ENCODE measurements at places on chromosomes 13 and 19. TPM values are rescaled to one million over a fixed set of nuclear protein-coding genes. Genes with fewer than 3 reads are reported as not detected.

- ATAC-seq = no peak
Observed at GRCh38 chr13:59690857-59691500, 472.7 kb downstream of the DIAPH3 start.

- ATAC-seq = no peak
Observed at GRCh38 chr13:96533408-96533807, 443.5 kb downstream of the HS6ST3 start.

GRCh38 chr13:95703576-95703975, 26.6 kb downstream of the DNAJC3 start:
- ATAC-seq = no peak

DNA sequence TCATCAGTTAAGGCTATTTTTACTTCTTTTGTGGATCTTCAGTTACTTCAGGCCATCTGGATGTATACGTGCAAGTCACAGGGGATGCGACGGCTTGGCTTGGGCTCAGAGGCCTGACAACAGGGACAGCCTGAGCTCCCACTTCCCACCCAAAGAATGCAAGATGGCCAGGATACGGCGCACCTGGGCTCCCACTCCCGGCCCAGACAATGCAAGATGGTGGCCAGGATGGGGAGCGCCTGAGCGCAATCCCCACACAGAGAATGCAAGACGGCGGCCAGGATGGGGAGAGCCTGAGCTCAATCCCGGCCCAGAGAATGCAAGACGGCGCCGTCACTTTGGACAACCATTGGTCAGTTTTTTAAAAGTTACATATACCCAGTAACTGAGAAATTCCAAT, 25.3 kb upstream of the MIER2 start:
- no peak for ATAC-seq

GRCh38 chr19:12783291-12783848, 7.9 kb upstream of the JUNB start:
- ATAC-seq = no peak

GRCh38 chr13:41596190-41596589, 138.8 kb downstream of the RGCC start:
- no peak for ATAC-seq

DNA sequence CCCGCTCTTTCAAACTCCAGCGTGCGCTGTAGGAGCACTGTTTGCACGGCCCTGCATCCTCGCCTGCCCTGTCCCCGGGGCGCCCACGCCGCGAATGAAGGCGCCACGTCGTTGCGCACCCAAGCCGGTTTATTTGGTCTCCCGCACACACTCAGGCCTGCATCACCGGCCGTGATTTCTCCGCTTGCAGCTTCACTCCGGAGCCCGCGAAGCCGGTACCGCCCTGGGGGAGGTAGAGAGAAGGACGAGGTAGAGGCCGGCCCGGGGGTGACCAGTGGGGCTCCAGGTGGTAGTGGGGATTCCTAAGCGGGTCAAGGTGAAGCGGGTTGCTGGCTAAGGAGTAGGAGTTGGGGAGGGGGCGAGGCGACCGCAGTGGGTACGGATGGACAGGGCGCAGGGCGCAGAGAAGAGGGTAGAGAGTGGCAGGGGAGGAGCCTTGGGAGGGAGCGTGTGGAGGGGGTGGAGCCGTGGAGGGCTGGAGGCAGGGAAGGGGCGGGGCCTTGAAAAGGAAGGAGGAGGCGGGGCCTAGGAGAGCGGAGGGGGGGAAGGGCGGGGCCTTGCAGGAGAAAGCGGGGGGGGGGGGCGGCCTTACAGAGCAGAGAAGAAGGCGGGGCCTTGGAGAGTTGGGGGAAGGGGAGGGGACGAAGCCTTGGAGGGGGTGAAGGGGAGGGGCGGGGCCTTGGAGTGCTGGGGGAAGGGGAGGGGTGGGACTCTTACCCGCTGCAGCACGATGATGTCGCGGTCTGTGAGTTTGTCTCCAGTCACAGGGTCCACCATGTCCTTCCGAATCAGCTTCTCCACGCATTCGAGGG, 24.6 kb downstream of the NOSIP start:
- ATAC-seq = peak; percentile 65

DNA sequence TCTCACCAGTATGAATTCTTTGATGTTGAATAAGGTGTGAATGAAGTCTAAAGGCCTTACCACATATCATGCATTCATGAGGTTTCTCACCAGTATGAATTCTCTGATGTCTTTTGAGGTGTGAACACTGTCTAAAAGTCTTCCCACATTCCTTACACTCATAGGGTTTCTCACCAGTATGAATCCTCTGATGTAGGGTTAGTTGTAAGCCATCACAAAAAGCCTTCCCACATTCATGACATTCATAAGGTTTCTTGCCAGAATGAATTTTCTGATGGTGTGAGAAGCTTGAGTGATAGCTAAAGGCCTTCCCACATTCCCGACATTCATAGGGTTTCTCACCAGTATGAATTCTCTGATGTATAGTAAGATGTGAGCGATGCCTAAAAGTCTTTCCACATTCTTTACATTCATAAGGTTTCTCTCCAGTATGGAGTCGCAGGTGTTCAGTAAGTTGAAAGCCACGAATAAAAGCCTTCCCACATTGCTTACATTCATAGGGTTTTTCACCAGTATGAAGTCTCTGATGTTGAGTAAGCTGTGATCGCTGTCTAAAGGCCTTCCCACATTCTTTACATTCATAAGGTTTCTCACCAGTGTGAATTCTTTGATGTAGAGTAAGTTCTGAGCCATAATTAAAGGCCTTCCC, 27.7 kb downstream of the ZNF461 start:
- ATAC-seq = no peak

The FREM2 gene
- 0.27 TPM for total RNA-seq

The RAD23A gene
- 219 TPM for total RNA-seq

All from gastroesophageal sphincter (tissue), 4 donors.